ENCODE measurements at places on chromosomes 3 and 15.
A peak's percentile ranks its signal among the peaks of the same experiment; 100 is the strongest.

GRCh38 chr3:129628169-129628522, 21.7 kb upstream of the PLXND1 start:
- DNase-seq: no peak

GRCh38 chr3:195077611-195078540, 193.1 kb downstream of the XXYLT1 start:
- no peak for DNase-seq

DNA sequence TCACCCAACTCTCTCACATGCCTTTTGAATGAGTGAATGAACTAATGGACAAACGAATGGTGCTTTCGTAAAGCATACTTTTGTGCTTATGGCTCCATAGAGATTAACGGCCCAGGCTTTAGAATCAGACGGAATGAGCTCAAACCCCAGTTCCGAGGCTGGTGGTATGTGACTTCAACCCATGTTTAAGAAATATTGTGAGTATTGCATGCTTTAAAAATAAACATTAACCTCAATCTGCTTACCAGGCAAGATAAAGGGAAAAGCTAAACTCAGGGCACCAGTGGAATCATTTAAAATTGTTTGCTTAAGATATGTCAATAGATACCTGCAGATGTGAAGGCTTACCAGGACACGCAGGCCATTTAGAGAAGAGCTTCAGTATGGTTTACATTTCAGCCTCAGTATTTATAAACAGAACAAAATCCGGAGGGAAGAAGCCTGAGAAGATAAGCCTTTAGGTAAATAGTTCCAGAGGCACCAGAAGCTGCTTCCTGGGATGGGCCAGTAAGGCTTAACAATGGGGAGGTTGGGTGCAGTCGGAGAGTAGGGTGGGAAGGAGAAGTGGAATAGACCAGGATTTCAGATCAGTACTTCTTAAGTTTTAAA, 186.4 kb downstream of the ADAMTS9 start:
- DNase-seq: no peak

GRCh38 chr15:41490355-41490754, 3.3 kb upstream of the ITPKA start:
- no peak for DNase-seq

DNA sequence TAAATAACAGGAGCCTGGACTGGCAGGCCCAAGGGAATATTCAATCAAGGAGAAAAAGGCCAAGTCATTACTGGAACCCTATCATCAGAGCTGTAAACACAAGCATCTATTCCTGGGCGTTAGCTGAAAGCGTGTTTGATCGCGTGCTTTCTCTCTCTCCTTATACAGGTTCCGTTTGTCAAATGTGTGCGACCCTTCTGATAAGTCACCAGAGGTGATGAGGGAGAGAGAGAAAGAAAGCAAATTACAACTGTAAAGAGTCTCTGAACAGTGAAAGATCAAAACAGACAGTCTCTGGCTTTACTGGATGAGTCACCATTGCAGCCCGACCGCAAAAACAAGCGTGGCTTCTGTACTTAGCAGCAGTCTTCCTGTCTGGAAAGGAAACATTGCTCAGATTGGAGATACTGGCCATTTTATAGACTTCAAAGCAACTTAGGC, 39.5 kb upstream of the TPRG1 start:
- no peak for DNase-seq

GRCh38 chr3:170290194-170290593, 67.3 kb upstream of the SKIL start:
- no peak for DNase-seq

DNA sequence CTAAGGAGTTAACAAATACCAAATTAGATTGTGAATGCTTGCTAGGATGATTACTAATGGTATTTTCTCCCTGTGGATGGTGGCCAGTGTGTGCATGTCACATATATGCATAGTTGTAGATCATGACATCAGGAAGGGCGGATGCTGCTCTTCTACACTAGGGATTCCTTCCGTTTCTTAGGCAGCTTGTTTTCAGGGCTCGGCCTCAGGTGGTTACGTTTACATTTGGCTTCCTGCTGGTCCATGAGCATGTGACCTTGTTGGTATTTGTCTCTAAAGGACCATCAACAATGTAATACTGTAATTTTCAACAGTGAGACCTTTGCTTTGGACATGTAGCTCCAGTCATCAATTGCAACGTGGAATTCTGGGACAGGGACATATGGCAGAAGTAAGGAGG, 221.4 kb downstream of the NR1D2 start:
- DNase-seq: no peak

DNA sequence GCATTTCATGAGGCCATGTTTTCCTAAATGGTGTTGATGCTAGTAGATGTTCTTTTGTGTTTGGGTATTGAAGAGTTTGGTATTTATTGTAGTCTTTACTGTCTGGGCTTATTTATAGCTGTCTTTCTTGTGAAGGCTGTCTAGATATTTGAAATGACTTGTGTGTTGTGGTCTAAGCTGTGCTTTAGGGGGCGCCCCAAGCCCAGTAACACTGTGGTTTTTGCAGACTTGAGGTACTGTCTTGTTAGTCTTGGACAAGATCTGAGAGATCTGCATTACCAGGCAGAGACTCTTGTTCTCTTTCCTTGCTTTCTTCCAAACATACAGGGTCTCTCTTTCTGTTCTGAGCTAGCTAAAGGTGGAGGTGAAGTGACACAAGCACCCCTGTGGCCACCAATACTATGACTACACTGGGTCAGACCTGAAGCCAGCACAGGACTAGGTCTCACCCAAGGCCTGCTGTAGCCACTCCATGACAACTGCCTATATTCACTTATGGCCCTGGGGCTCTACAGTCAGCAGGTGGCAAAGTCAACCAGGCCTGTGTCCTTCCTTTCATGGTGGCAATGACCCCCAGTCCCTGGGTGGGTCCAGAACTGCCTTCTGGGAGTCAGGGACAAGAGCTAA, 152.1 kb upstream of the TBC1D5 start:
- DNase-seq: no peak

DNA sequence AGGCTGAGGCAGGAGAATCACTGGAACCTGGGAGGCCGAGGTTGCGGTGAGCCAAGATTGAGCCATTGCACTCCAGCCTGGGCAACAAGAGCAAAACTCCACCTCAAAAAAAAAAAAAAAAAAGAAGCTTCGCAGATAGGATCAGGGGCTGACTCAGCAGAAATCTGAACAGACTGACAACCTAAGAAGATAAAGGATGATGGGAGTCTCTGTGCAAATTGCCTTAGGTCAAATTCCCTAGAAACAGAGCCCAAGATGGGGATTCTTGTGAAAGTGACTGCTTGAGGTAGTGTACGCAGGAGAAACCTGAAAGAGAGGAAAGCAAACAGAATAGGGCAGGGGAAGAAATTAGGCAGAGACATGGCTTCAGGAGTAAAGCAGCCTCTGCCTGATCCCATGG, 160.8 kb upstream of the LRIG1 start:
- DNase-seq: no peak

- DNase-seq: no peak
Observed at GRCh38 chr3:11930084-11930483, 74.1 kb upstream of the SYN2 start.

GRCh38 chr3:29898171-29898965, 617.5 kb downstream of the RBMS3 start:
- no peak for DNase-seq

GRCh38 chr3:133374708-133375402, 25.0 kb upstream of the BFSP2 start:
- peak; percentile 26 for DNase-seq

DNA sequence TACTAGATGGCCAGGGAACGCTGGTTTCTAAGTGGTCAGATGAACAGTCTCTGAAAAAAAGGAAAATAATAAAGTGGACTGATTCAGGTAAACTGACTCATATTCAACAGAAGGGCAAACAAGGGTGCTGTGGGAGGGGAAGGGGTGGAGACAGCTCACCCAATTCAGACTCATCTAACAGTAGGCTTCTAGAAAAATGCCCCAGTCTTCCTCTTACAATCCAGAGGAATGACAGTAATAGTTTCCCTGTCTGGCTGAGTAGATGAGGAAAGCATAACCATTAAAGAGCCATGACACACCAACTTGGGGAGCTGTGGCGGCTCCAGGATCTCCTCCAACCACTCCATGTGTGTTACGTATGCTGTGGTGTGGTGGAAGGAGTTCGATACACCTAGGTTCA, 231.4 kb upstream of the UMPS start:
- no peak for DNase-seq

DNA sequence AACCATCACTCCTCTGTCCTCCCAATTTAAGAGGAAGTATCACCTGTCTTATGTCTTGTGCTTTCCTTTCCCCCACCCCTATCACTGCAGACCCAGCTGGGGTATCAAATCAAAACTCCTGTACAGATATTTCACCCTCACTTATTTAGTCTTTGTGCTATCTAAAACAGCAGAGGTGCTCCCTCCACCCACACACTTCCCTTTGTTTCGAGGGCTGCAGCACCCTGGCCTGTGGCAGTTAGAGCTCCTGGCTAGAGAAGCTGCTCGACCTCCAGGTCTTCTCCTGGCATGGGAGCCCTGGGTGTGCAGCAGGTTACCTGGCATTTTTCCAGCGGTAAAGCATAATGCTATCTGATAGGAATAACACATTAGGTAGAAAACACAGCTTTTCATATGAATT, 181.4 kb upstream of the BCL6 start:
- no peak for DNase-seq

DNA sequence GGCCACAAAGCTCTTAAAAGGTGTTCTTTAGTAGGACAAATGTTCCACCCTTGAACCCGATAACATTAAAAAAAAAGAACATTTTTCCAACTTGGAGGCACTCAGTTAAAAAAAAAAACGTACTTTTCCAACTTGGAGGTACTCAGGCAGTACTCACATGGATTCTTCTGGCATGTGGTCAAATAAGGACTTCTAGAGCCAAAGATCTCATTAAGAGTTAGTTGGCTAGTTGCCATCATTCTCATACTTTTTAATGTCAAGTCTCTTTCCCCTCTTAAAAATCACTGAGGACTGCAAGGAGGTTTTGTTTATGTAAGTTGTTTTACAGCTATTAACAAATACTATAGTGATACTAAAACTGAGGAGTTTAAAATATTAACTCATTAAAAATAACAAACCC, 101.0 kb downstream of the CADPS start:
- no peak for DNase-seq

DNA sequence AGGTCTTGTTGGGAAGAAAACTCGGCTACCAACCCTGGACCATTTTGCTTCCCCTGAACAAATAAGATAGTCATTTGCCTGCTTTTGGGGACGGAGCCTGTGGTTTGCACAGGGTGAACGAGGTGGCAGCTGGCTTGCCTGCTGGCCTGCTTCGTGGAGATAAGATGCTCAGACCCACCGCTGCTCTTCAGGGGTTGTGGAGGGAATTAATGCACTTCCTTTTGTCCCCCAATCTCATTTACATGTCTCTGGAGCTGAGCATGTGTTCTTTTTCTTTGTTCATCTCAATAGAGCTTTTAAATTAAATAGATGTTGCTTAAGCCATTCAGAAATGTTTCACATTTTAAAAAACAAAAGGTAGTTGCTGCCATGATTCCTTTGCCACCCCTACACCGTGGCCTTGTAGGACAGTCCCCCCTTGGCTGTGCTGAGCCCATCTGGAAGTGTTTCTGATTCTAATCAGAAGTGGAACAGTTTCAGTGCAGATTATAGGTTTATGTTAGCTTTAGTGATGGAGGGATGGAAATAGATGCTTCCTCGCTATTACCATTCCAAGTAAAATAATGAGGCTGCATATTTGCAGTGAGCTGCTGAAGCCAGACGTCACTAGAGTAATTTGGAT, 25.6 kb downstream of the APBA2 start:
- DNase-seq: no peak

DNA sequence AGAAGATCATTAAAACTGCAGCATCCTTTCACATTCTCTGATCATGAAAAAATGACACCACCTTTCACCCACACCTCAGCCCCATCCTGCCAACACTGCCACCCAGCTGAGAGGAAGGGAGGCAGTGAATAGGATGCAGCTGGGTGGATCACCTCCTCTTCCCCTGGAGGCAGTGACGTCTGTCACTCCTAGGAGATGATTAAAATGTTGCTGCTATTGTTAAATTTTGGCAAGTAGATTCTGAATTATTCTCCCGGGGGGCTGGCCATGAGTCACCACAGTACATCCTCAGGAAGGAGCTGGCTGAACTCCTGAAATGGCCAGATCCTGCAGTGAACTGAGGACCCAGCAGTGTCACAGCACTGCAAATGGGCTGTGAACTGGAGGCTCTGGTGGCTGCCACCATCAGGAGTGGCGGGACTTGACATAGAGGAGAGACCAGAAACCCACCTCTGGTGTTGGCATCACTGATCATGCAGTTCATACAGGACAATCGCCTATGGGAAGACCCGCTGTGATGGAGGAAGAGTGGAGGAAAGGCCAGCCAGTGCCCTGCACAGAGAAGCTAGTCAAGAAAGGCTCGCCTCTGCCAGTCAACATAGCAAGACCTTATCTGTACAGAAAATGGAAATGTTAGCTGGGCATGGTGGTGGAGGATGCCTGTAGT, 199.1 kb downstream of the FAM43A start:
- DNase-seq: no peak

DNA sequence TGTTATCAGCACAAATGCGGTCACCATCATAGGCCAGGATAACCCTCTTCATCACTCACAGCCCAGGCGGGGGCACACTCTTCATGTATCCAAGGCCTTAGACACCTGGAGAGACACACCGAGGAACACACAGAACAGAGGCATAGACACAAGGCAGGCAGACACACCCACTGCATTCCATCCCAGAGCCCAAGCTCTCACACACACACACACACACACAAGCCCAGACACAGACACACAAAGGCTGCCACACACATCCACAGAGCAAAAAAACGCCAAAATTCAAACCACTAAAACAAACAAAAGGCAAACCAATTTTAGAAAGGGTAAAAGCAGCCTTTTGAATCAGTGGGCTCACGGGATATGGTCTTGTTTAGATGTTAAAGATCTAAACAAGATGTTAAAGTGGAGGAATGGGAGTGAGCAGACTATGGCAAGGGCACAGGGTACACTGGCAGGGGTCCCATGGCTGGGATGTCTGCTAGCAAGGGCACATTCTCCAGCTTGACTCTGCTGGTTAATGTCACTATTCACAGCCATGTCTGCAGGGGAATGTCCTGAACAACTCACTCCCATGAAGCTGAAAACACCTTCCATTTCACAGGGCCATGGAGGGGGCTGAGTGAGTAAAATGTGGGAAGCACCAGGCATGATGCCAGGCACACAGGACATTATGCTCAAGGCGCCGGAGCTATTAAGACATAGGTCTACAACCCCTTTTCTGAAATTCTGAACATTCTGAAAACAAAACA, 14.9 kb upstream of the CRABP1 start:
- no peak for DNase-seq

DNA sequence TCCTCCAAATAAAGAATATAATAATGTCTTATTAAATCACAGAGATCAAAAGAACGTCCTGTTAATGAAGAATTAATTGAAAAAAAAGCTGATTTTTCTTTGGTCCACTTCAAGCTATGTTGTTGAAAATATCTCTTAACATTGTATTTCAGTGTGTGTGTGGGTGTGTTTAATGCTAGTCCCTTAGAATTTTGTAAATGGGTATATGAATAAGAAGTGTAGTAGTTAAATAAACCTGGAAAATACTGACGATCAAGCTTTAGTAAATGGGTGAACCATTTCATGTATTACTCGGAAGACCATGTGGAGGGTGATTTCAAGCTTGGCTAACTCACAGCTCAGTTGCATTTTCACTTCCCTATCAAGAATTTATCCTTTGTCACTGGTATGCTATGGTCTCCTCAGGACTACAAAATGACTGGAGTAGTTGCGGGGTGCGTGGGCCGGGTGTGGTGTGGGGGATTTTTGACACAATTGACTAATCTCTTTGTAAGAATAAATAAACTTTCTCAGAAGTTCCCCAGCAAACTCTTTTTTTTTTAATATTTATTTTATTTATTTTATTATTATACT, 586.4 kb downstream of the GRM7 start:
- no peak for DNase-seq

All from NCI-H1048 (cell line).